ENCODE measurements at places on chromosomes 7 and 10. TPM values are rescaled to one million over a fixed set of nuclear protein-coding genes. Genes with fewer than 3 reads are reported as not detected.

PTF1A gene
- not detected for total RNA-seq

GRCh38 chr10:59227136-59227673 is 50.8 kb downstream of the PHYHIPL start:
- no peak for DNase-seq

C7orf57 gene
- 2.3 TPM for total RNA-seq

TAS2R4 gene
- total RNA-seq, result 2.3 TPM

- no peak for DNase-seq
Observed at GRCh38 chr10:43203448-43204041, 63.3 kb downstream of the RASGEF1A start.

FAM24B gene
- total RNA-seq, result not detected

AKR1C4 gene
- total RNA-seq, result not detected

- DNase-seq, result no peak
Observed at GRCh38 chr10:62096256-62096933, 172.2 kb downstream of the RTKN2 start.

- DNase-seq, result no peak
Observed at GRCh38 chr7:86844608-86845007, 200.9 kb downstream of the GRM3 start.

- no peak for DNase-seq
Observed at GRCh38 chr7:2520761-2521290, 1.3 kb downstream of the LFNG start.

GRCh38 chr7:23003505-23004246 is 10.3 kb downstream of the HYCC1 start:
- no peak for DNase-seq

GRCh38 chr7:91039033-91039432 is 225.2 kb upstream of the FZD1 start:
- no peak for DNase-seq

GRCh38 chr10:117653170-117653515 is 110.6 kb downstream of the EMX2 start:
- DNase-seq, result no peak

DNA sequence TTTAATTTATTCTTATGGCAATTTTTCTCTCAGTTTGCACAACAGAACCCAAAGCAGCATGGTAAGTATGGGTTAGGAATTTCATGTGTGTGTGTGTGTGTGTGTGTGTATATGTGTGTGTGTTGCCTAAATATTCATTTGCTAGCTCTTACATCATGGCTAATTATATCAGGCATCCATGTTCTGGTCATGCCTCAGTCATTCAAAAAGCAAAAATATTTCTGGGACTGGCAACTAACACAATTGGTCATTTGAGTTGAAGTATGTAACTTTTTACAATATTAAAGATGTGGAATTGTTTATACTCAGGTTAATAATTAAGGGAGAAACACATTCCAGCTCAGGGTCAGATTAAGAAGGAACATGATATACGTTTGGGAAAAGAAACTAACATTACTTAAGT is 67.6 kb upstream of the PHYHIPL start:
- no peak for DNase-seq

SRGN gene
- 17.1 TPM for total RNA-seq

GRCh38 chr10:30510184-30510931 is 76.4 kb downstream of the MAP3K8 start:
- DNase-seq, result no peak

DNA sequence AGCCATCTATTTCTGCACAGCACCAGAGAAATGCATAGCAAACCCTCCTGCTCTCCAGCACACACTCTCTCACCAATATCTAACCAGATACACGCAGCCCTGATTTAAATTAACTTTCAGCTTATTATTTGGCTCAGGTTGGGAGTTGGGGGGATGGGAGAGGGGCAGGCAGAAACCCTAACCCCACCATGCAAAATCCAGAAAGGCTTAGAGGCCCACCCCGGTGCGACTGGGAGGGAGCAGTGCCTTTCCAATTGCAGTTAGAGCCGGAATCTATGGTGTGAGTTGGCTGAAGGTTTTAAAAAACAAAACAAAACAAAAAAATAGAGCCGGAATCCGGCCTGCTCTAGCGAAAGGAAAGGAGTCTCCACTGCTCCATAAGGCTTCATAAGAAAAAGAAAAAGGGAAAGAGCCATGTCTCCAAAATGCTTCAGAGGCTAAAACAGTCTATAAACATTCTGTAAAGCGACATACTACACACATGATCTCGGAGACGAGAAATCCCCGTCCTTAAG is 2.9 kb downstream of the IGF2BP3 start:
- DNase-seq, result no peak

DNA sequence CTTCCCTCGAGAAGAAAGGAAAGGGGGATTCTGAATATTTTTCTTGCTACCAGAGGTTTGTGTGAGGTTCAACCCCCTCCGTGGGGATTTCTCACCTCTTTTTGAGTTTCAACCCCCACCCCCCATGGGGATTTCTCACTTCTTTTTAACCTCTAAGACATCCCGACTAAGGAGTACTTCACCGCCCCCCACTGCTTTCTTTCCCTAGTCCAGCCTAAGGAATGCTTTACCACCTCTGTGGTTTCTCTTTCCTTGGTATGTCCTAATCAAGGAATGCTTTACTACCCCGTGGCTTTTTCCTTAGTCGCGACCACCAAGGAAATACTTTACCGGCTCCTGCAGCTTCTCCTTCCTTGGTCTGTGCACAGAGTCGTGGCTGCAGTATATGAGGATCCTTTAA is 149.4 kb downstream of the LYZL1 start:
- DNase-seq, result no peak

GRCh38 chr7:95686109-95686508 is 86.2 kb upstream of the DYNC1I1 start:
- DNase-seq, result no peak

- no peak for DNase-seq
Observed at GRCh38 chr7:66297579-66297978, 92.4 kb downstream of the TPST1 start.

WEE2 gene
- total RNA-seq, result not detected

DNA sequence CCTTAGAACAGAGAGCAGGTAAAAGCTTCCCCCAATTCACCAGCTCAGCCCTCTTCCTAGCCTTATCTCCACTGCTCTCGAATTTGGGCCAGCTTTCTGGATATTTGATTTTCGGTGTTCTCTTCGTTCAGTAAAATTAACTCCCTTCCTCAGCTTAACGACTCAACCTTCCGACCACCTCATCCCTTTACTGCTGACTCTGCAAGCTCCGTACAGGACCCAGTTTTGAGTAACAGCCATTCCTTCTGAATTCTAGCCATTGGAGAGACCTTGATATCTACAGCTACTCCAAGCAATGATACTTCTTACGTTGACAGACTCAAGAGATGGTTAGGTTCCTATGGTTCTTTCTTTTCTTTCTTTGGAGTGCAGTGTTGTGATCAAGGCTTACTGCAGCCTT is 65.8 kb downstream of the ATE1 start:
- no peak for DNase-seq

UCN3 gene
- not detected for total RNA-seq

DNA sequence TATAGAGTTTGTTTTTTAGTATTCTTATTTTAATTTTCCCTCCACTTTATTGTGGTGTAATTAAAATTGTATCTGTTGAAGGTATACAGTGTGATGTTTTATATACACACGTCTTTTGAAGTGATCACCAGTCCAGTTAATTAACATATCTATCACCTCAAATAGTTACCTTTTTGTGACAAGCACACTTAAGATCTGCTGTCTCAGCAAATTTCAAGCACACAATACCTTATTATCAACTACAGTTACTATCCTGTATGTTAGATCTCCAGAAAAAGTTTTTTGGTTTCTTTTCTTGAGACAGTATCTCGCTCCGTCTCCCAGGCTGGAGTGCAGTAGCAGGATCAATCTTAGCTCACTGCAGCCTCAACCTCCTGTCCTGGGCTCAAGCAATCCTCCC is 8.7 kb downstream of the WIPI2 start:
- no peak for DNase-seq

DNA sequence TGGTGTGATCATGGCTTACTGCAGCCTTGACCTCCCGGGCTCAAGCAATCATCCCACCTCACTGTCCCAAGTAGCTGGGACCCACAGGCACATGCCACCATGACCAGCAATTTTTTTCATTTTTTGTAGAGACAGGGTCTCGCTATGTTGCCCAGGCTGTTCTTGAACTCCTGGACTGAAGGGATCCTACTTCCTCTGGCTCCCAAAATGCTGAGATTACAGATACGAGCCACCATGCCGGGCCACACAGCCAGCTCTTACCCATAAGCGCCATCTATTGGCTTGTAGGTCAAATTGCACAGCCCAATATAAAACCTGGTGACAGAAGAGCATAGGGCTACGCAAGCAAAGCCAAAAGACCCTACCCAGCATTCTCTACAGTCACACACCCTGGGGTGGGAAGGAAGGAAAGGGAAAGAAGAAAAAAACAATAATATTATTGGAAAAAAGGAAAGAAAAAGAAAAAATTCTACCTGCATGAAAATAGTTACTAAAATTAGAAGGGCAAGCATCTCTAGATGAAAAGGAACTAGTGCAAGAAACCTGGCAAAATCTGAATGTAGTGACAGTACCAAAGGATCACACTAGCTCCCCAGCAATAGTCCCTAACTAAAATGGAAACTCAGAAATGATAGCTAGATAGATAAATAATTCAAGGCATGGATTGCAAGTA is 29.4 kb upstream of the AMPH start:
- no peak for DNase-seq

- DNase-seq, result no peak
Observed at GRCh38 chr7:85749696-85750453, 563.0 kb upstream of the SEMA3D start.

RBP4 gene
- total RNA-seq, result 1.7 TPM

IKZF1 gene
- total RNA-seq, result 4.9 TPM

PRSS1 gene
- not detected for total RNA-seq

- no peak for DNase-seq
Observed at GRCh38 chr10:131019696-131020095, 291.8 kb downstream of the TCERG1L start.

DNA sequence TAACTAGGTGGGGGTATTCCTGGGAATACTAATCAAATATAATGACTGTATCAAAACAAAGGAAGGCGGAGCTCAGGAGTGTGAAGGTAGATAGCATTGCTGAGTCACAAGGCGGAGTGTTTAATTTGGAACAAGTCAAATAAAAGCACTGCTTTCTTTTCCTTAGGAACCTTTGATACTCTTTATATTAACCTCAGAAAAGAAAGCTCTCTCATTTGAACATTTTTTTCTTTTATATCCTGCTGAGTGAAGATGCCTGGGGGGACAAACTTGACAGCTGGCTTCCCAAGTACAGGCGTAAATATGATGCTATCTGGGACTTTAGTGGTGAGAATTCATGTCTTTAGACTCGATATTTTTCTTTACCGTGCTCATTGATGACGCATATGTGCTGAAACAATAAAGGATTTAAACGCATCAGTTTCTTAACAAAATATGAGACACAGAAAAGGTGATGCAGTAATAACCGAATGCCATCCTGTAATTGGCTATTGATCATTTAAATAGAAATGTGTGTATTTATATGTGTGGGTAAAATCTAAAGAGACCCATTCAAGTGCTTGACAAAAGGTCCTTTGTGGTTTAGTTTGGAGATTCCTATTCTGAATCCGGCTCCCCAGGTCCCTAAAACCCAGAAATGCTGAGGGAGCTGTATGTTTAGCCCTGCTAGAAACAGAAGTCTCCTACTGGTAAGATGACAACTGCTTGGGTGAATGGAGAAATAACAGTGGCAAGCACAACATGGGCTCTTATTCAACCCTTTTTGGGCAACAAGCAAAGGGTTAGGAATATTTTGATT is 102.7 kb downstream of the PRTFDC1 start:
- no peak for DNase-seq

DNA sequence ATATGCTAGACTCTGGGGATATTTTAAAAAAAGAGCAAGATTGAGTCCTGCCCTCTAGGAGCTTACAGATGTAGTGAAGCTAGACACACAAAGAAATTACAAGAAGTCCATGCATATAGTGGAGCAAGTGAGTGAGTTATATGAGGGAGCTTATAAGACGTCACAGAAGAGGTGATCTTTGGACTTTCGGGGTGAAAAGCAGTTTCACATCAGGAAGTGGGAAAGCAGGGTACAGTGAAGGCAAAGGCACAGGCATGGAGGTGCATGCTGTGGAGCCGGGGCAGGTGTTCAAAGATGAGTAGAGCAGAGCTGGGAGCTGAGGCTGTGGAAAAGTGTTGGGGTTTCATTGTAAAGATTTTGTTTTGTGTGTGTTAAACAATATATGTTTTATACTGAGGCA is 38.5 kb upstream of the EXOC6 start:
- DNase-seq, result no peak

SPAM1 gene
- total RNA-seq, result not detected

DNA sequence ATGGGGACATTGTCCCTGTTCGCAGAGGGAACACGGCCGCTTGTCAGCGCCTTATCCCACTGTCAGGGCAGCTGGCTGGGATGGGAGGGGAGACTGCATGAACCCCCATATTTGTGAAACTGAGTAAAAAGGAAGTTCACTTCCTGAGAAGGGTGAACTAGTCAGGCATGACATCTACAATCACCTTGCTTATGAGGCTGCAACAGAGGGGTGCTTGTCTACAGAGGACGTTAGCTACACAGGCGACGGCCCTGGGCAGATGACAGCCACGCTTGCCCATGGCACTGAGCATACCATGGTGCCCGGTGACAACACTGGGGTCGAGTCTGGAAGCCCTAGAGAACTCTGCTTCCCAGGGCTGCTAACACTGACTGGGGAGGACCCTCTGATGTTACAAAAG is 46.0 kb upstream of the KDM7A start:
- DNase-seq, result no peak

DNA sequence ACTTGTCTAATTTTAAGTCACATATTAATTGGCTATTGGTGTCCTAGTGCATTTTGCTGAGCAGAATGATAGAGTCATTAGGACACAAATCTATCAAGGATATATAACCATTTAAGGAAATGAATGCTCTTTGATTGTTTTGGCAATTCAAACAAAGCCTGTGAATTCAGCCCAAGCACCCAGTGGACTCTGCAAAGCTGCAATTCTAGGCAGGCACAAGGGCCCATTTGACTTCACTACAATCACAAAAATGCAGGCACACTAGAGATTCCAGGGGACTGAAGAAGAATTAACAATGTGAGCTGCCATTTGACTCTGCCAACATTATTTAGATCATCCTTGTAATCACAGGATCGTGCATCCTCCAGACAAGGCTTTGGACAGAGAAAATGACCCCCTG is 544.2 kb upstream of the PHF14 start:
- DNase-seq, result no peak

DNA sequence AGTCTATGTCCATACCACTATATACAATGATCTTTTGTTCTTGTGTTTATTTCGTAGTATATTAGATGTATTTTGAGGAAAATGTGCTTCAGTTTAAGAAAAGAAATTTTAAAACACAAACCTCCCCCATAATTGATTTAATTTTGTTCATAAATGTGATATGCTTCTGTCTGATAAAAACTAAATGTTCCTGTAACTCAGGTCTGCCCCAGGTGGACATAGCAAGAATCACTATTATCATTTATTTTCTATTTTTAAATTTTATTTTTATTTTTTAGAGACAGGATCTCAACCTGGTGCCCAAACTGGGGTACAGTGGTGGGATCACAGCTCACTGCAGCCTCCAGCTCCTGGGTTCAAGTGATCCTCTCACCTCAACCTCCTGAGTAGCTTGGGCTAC is 43.2 kb downstream of the BEND7 start:
- no peak for DNase-seq

Data from esophagus squamous epithelium (tissue), 5 donors.